Activated naive CD8-positive, alpha-beta T cell treated with anti-CD3 and anti-CD28 coated beads, Interleukin-2, amount 50 U/mL, for 16 hours (primary cell): ENCODE measurements at places on chromosomes 1 and 21.

DNA sequence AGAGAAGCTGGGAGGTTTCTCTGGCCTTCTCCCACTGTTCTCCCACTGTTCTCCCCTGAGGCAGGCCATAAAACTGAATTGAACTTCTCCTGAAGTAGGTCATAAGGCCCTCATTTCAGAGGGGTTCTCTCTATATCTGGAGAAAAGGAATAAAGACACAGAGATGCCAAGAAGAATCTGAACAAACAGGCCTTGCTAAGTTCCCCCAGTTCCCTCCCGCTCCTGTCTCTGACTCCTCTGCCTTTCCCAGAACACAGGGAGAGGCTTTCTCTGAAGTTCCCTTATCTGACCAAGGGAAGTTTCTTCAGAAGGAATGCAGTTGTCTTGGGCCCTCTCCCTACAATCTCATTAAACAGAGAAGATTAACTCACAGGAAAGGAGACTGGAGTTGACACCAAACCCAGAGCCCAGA lies 83.4 kb downstream of the SLC16A1 start:
- no peak for DNase-seq

DNA sequence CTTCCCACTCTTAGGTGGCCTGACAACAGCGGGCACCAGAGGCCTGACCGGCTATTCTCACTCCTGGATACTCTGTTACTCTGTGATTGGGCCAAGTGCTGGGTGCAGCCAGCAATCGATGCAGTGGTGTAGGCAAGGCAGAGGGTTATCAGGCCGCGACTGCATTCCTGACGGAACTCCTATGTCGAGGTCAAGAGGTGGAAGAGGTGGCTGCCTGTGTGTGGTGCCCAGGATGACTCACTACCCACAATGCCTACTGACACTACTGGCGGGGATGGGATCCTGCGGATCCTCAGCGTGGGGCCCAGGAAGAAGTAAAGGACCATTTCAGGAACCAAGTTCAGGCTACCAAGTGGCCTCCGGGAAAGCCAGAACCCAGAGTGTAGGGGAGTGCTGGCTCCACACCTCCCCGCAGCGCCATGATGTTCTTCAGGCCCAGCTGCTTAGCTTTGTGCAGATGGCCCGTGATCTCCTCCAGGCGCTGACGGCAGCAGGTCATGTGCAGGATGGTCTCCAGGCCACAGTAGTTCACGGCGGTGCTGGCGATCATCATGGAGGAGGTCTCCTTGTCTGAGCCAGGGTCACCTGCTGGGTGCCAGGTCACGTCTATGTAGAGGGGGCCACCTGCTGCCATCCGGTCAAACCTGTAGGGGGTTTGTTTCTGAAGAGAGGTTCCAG lies 4.9 kb downstream of the MTHFR start:
- no peak for DNase-seq

DNA sequence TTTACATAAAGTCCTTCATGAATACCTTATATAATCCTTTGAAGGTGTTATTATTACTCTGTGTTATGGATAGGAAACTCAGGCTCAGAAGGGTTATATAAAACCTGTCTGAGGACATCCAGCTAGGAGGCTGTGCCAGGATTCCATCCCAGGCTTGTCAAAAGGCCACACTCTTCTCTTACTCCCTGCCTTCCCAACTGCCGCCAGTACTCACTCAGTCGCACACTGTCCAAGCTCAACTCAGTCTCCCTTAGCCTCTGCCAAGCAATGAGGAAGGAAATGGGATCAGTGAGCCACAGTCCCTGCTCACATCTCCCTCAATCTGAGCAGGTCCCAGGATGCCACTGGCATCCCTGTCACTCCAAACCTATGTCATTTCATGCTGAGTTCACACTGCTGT lies 94.4 kb downstream of the NAV1 start:
- DNase-seq = no peak

DNA sequence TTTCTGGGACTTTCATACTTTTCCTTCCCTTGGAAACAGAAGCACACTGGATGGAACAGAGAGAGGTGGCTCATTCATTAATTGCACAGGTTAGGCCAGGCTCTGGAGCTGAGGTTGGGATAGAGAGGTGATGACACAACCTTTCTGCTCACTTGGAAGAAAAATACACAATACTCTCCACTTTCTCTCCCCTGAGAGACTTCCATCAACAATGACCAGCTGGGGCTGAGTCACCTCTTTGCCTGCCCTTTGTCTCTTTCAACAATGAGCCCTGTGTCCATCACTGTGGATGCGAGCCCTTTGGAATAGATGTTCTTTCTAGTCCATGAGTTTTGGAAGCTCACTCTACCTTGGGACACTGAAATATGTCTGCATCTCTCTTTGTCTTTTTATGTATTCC lies 43.1 kb downstream of the ATP2B4 start:
- no peak for DNase-seq

GRCh38 chr1:94105581-94105952 lies 15.4 kb downstream of the ABCA4 start:
- DNase-seq = no peak
